ENCODE measurements at places on chromosomes 6 and 20. TPM values are rescaled to one million over a fixed set of nuclear protein-coding genes. Genes with fewer than 3 reads are reported as not detected.

GRCh38 chr20:19213946-19214490 is 1.6 kb downstream of the SLC24A3 start:
- DNase-seq, result no peak

Gene RAET1L
- polyA plus RNA-seq, result not detected

GRCh38 chr20:32670773-32671455 is 2.8 kb downstream of the C20orf203 start:
- DNase-seq, result no peak

DNA sequence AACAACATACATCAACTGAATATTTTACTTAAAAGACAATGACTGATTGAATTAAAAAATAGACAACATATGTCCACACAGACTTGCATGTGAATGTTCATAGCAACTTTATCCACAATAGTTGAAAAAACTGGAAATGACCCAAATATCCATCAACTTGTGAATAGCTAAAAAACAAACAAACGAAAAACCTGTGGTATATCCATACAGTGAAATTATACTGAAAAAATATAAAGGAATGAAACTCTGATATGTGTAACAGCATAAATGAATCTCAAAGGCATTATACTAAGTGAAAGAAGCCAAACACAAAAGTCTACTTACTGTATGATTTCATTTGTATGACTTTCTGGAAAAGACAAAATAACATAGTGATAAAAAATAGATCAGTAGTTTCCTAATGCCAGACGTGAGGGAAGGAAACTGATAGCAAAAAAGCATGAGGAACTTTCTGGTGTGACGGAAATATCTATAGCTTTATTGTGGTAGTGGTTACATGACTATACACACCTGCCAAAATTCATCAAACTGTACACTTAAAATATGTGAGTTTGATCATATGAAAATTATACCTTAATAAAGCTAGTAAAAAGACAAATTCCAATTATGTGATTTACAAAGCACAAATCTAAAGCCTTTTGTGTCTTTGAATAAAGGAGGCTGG is 123.2 kb downstream of the BACH2 start:
- DNase-seq, result no peak

Gene AIF1
- polyA plus RNA-seq, result 80.6 TPM

Gene HLA-DPB1
- polyA plus RNA-seq, result 10.7 TPM
